ENCODE measurements at places on chromosomes 4 and X.

DNA sequence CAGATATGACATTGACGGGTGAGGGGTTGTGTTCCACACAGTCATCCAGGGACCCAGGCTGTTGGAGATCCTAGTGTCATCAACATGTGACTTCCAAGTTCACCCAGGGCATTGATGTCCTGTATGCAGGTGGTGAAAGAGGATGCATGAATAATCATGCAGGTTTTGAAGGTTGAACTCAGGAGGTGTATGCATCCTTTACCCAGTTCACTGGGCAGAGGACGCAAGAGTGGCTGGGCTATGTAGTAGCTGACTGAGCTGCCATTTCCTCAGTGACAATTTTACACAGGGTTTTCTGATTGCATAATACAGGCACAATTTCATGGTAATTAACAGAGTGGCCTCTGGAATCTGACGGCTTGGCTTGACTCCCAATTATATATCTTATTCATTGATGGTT lies 323.0 kb downstream of the HS3ST1 start:
- DNase-seq, result no peak

- DNase-seq, result no peak
These were observed 16.3 kb downstream of the SPRY1 start for GRCh38 chr4:123412700-123413512.

DNA sequence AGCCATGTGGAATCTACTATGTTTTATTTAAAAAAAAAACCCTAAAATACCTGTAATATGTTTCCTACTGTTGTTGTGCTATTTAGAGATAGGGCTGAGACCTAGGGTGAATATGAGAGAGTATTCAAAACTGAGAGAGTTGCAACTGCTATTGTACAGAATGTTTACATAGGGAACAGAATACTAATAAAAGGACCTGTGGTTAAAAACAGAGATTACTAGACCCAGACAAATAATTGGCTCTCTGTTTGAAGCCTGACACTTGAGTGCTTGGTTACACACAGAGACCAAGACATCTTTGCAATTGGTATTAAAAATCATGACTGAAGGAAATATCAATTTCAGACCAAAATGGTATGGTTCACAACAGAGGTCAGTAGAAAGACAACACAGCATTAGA lies 278.9 kb upstream of the GIMD1 start:
- no peak for DNase-seq

GRCh38 chrX:10208953-10209352 lies 52.2 kb downstream of the CLCN4 start:
- no peak for DNase-seq

DNA sequence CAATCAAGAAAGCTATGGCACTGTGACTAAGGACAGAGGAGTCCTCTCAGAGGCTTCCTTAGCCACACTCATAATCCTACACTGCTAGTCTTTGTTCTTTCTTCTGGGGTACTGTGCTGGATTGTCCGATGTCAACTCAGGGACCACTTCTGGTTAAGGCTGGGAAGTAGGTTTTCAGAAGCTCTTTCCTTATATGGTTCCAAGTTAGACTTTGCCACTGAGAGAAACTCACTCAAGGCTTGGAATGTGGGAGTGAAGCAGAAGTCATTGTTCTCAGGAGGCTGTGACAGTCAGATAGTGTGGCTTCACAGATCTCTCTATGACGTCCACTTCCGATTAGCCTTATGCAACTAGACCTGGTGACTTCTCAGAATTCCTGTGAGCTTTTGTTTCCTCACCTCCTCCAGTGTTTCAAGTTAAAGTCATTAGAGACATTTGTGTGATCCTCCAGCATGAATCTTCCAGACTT lies 317.3 kb upstream of the F9 start:
- no peak for DNase-seq

GRCh38 chr4:173217727-173218126 lies 49.1 kb downstream of the GALNT7 start:
- no peak for DNase-seq

DNA sequence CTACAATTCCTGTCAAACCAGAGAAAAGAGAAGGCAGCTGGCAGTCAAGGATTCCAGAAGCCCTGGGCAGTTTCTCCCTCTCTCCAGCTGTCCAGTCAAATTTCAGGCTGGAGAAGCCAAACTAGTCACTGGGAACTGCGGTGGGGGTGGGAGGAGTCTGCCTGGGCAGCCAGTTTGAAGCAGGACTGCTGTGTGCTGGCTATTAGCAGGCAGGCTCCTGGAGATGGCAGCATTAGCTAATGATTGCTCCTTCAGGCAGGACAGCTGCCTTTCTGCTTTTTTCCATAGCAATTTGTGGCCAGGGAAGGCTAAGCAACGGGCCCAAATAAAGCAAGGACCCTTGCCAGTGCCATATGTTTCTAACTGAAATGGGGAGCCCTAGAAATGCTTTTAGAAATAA lies 44.7 kb upstream of the FGF13 start:
- no peak for DNase-seq

DNA sequence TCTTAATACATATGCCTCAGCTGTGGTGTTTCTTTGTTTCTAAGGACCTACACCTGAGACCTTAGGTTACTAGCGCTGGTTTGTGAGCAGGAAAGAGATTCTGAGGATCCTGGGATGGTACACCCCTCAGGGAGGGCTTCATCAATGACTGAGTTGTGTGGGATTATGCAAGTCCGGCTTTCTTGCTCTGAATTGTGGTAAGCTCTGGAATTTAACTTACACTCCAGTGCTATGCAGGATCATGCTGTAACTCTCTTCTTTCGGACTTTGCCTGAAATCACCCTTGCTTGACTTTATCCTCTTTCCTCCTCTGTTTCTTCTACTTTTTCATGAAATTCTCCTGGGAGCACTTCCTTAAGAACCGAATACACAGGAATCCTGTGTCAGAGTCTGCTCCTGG lies 431.5 kb upstream of the BOD1L1 start:
- no peak for DNase-seq

DNA sequence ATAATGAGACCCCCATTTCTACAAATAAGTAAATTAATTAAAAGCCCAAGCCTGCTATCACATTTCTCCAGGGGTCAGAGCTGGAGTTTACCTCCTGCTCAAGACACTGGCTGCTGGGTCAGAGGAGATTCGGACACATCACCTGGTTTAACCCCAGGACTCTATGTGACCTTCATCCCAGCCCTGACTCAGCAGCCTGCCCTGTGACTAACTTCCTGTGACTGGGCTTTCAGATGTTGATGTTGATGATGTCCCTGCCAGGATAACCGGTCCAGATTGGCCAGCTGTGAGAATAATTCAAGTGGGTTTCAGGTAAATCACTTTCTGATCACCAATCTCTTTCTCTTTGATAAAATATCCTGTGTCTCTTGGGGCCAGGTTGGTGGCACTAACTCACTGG lies 102.4 kb upstream of the MAML3 start:
- no peak for DNase-seq

GRCh38 chr4:5809216-5809776 lies 83.6 kb downstream of the CRMP1 start:
- no peak for DNase-seq

- no peak for DNase-seq
These were observed 1.1 kb upstream of the LIN54 start for GRCh38 chr4:83011689-83012199.

DNA sequence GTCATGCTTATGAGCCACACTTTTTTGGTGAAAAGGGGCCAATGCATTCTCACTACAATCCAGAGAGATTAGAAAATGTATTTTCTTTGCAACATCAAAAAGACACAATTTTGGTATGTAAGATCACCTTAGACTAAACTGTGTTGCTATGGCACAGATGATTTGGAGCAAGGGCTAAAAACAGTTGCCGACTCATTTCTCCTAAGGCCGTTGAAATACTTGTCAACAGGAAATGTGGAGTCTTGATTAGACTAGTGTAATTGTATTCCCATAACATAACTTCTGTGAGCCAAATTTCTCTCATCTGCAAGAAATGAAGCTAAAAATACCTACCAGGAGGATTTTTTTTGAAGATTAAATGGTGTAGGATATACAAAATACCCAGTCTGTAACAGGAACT lies 2547.7 kb downstream of the ARAP2 start:
- DNase-seq, result no peak

DNA sequence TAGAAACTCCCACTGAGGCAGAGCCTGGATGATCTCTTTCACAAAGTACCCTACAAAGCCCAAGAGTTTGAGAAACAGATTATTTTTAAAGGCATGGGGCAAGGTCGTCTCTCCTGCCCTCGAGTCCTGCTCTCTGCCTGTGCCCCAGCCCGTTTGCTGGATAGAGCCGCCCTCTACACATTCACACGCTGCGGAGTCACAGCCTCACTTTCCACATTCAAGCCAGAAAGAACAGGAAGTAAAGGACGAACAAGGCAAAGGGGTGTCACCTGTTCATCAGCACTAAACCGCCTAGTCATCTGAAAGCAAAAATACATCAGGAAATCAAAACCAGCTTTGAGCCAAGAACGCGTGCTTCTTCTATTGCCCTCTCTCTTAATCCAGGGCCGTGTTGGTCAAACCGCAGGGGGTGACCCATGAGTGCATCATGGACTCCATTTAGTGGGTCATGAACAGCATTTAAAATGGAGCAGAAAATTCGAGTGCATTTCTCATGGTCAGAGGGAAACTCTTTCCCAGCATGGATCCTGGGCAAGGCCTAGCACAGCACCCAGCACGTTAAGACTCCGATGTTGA lies 83.4 kb downstream of the PHKA2 start:
- DNase-seq, result no peak

- no peak for DNase-seq
These were observed 5.8 kb downstream of the RXFP1 start for GRCh38 chr4:158527516-158527915.

DNA sequence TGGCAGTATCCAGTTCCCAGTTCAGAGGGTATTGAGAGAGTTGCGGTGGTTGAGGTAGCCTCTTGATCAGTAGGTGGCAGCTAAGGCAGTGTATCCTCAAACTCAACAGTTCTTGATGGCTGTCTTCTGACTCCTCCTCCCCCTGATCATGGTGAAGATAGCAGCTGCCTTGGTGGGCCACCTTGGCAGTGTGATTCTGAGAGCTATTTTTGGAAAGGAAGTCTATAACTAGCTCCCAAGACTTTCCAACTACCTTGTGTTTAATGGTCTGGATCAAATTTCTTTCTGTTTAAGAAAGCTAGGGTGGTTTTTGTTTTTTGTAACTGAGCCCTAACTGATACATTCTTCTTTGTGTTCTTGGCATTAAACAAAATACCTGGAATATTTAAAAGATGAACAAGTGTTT lies 10.5 kb upstream of the TBC1D19 start:
- no peak for DNase-seq

DNA sequence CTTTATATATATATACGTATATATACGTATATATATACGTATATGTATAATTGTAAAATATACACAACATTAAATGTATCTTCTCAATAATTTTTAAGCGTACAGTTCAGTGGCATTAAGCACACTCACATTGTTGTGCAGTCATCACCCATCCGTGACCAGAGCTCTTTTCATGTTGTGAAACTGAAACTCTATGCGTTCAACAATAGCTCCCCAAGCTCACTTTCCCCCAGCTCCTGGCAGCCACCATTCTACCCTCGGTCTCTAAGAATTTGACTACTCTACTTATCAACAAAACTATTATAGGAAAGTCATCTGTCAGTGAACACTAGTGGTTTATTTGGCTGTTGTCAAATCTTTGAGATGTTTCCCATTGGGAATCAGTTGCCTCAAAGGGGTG lies 621.8 kb upstream of the GALNT7 start:
- no peak for DNase-seq

DNA sequence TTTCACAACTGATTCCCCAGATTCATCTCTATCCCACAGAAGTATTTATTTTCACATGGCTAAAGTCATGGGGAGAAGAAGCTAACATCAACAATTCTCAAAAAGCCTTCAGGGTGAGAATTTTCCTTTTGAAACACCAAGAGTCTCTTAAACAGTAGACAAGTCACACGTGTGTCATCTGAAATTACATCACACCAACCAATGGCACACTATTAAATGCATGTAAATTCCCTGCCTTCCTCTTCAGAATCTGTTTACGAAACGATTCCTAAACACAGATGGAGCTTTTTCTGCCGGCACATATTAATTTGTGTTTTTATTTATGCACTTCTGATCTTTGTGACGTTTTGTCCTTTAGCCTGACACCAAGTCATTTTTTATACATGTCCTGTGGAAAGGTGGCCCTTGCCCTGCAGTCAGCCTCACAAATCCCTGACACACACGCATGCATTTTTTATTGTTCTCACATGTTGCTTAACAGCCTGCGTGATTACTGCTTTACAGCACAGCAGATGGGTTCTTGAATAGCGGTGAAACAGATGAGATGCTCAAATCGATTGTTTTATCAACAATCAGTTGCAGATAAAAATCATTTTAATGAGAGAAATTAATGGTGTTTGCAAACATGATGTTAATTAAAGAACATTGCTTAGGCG lies 735.9 kb upstream of the TENM3 start:
- no peak for DNase-seq

- DNase-seq, result no peak
These were observed 70.2 kb upstream of the MAGEB2 start for GRCh38 chrX:30144971-30145731.

DNA sequence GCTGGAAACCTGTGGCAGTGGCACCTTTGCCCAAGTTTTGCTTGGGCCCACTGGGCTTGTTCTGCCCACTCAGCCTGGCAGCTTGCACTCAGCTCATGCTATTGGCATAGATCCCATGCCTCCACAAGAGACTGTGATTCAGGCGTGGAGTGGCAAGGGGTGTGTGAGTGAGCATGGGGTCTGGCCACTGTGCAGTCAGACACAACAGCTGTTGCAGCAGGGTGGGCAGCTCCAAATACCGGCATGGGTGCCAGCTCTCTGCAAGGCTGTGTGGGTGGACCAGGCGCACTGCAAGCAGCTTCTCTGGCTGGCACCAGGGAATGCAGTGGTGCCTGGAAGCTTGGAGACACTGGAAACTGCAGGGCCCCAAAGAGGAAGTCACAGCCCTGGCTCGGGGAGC lies 27.4 kb upstream of the DIPK2B start:
- no peak for DNase-seq

DNA sequence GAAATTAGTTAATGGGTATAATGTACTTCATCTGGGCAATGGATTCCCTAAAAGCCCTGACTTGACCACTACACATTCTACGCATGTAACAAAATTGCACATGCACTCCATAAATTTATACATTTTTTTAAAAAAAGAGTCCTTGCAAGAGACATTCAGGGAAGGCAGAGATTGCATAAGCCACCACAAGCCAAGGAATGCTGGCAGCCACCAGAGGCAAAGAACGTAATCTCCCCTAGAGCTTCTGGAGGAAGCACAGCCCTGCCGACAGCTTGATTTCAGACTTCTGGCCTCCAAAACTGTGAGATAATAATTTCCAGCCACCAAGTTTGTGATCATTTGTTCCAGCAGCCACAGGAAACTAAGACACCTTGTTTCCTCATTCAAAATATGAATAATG lies 185.6 kb upstream of the GALNT7 start:
- no peak for DNase-seq

- peak; percentile 18 for DNase-seq
These were observed 568 bp downstream of the FHDC1 start for GRCh38 chr4:152936446-152937335.

DNA sequence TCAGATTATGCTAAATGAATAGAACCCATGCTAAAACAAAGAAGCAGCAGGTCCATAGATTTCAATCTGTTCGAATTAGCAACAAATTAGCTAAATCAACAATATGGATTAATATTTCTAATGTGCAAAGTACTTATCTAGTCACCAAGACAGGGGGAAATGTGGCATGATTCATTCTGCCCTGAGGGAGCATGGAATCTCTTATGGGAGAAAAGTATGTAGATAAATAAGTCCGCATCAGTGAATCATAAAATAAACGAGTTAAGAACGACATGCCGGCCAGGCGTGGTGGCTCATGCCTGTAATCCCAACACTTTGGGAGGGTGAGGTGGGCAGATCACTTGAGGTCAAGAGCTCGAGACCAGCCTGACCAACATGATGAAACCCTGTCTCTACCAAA lies 102.1 kb downstream of the ANOS1 start:
- no peak for DNase-seq

GRCh38 chr4:63123441-63123840 lies 1285.8 kb downstream of the TECRL start:
- no peak for DNase-seq

All from memory B cell (primary cell).